ENCODE measurements at places on chromosomes 1 and 21. TPM values are rescaled to one million over a fixed set of nuclear protein-coding genes. Genes with fewer than 3 reads are reported as not detected.

- no peaks in the 10 kb centered on the region for H3K27me3 ChIP-seq
- no peak overlapping the region for H3K4me3 ChIP-seq
- no peak for DNase-seq
- peaks cover 25% of the 10 kb centered on the region for H3K4me1 ChIP-seq
- H3K27ac ChIP-seq: no peak overlapping the region
Measured at GRCh38 chr1:2431103-2431502, 18.7 kb upstream of the PEX10 start.

- DNase-seq: no peak
- H3K4me3 ChIP-seq: no peak overlapping the region
- H3K27ac ChIP-seq: no peak overlapping the region
- H3K4me1 ChIP-seq: no peaks in the 10 kb centered on the region
Measured at GRCh38 chr1:110639724-110640386, 33.7 kb upstream of the KCNA2 start.

GRCh38 chr1:183477986-183478781, 5.9 kb downstream of the SMG7 start:
- H3K36me3 ChIP-seq: no peaks in the 10 kb centered on the region
- no peak overlapping the region for H3K4me3 ChIP-seq
- H3K27me3 ChIP-seq: no peaks in the 10 kb centered on the region
- no peak for DNase-seq

- peak; percentile 53 for DNase-seq
- H3K27me3 ChIP-seq: no peaks in the 10 kb centered on the region
- H3K27ac ChIP-seq: peak overlapping the region; percentile 95
- H3K36me3 ChIP-seq: no peaks in the 10 kb centered on the region
- peak overlapping the region; percentile 81 for H3K4me3 ChIP-seq
Measured at GRCh38 chr1:63593886-63594605, 835 bp downstream of the PGM1 start.

The MRTO4 gene
- total RNA-seq: 13.9 TPM

The TIMM17A gene
- total RNA-seq: 25.9 TPM

- no peaks in the 10 kb centered on the region for H3K36me3 ChIP-seq
- H3K27me3 ChIP-seq: no peaks in the 10 kb centered on the region
- H3K4me1 ChIP-seq: peaks cover 5% of the 10 kb centered on the region
- no peak for DNase-seq
- no peak overlapping the region for H3K4me3 ChIP-seq
- H3K27ac ChIP-seq: no peak overlapping the region
Measured at GRCh38 chr1:184950227-184950626, 24.1 kb downstream of the NIBAN1 start.

The AIRE gene
- not detected for total RNA-seq

The ZC3H11A gene
- 51.6 TPM for total RNA-seq

DNA sequence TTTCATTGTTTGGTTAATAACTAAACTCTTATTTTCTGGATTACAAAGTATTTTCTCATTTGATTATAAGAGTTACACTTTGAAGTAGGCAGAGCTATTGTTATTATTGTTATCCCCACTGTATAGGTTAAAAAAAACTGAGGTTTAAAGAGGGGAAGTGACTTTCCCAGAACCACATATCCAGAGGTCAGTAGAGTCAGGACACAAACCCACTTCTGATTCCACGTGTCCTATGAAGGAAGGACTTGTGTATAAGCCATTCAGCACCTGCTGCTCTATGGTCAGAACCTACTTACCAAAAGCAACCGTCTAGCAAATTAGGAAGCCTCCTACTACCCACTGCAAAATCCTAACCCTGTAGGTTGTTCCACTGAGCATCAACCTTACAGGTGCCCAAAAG, 291.3 kb downstream of the TM2D1 start:
- H3K27me3 ChIP-seq: no peaks in the 10 kb centered on the region
- DNase-seq: no peak
- peak overlapping the region; percentile 88 for H3K27ac ChIP-seq
- H3K36me3 ChIP-seq: no peaks in the 10 kb centered on the region
